ENCODE measurements at places on chromosomes 7 and 10.

DNA sequence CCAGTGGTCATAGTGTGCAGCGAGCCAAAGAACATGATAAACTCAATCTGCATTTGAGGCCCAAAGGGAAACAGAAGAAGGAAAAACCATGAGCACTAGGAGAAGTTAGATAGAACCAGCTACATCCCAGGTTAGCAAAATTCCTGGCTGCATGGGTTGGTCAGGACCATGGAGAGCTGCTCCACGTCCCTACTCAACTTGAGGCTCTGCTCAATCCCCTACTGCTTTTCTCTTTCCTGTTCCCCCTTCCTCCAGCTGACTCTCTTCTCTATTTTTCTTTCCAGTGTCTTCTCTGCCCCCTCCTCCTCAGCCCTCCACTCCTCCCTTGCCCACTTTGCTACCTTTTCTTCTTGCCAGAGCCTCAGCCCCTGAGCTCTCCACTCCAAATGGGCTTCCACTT is 21.9 kb upstream of the VSIR start:
- no peak for DNase-seq

GRCh38 chr10:128305601-128306345 is 179.6 kb upstream of the MKI67 start:
- DNase-seq, result no peak

DNA sequence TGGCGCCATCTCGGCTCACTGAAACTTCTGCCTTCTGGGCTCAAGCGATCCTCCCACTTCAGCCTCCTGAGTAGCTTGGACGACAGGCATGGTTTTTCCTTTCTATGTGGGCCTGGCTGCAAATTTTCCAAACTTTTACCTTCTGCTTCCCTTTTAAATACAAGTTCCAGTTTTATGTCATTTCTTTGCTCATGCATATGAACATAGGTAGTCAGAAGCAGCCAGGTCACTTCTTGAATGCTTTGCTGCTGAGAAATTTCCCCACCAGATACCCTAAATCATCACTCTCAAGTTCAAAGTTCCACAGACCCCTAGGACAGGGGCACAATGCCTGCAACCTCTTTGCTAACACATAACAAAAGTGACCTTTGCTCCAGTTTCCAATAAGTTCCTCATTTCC is 21.6 kb upstream of the RPEL1 start:
- DNase-seq, result no peak

DNA sequence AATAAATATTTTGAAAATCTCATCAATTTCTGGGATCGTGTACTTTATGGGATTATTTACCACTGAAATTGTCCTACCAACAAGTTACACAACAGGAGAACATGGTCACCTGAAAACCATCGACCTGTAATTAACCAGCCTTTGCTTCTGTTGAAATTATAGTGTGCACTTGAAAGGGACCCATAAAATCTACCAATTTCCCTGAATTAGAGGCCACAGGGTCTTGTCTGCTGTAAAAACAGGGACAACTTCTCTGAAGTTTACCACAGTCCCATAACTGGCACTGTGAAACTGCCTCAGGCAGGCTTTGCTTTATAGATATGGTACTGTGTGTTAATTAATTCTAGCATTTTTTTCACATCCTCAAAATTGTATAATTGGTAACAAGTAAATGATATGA is 37.7 kb downstream of the RAB19 start:
- DNase-seq, result no peak
